Subcutaneous preadipocyte (primary cell): ENCODE measurements at places on chromosomes 3 and 15. TPM values are rescaled to one million over a fixed set of nuclear protein-coding genes. Genes with fewer than 3 reads are reported as not detected.

The ADAMTSL3 gene
- 0.20 and 0.37 TPM in 2 replicates for total RNA-seq

The CAPN3 gene
- 1.2 and 1.5 TPM in 2 replicates for total RNA-seq

The LRRC57 gene
- 9.6 and 14.1 TPM in 2 replicates for total RNA-seq

The ZIC1 gene
- total RNA-seq, result 21.7 TPM in 1 of 2 replicates, not detected in the other

The WNT5A gene
- total RNA-seq, result 7.0 and 25.6 TPM in 2 replicates

The ALPK3 gene
- total RNA-seq, result under 0.01 and 0.20 TPM in 2 replicates

The CKMT1B gene
- total RNA-seq, result not detected in 2 replicates

The CYP11A1 gene
- 0.78 and 1.8 TPM in 2 replicates for total RNA-seq

The LNP1 gene
- total RNA-seq, result 4.3 and 4.4 TPM in 2 replicates

The LTK gene
- total RNA-seq, result 0.20 TPM in 1 of 2 replicates, not detected in the other

The SCG5 gene
- total RNA-seq, result 1.4 and 1.8 TPM in 2 replicates

The CTNNB1 gene
- 603 and 698 TPM in 2 replicates for total RNA-seq

The ARHGAP11A gene
- 16.2 and 32.6 TPM in 2 replicates for total RNA-seq

The SLC2A2 gene
- not detected in 2 replicates for total RNA-seq

The CCDC33 gene
- total RNA-seq, result not detected in 2 replicates

The SLC22A13 gene
- total RNA-seq, result 0.37 and 1.2 TPM in 2 replicates

The C3orf33 gene
- total RNA-seq, result 1.6 and 2.2 TPM in 2 replicates

The SLC51B gene
- total RNA-seq, result not detected in 2 replicates

The FOXP1 gene
- total RNA-seq, result 51.1 and 80.5 TPM in 2 replicates

The C3orf22 gene
- not detected in 2 replicates for total RNA-seq

The ATP8B4 gene
- total RNA-seq, result 1.4 and 2.6 TPM in 2 replicates

The CLSTN2 gene
- 0.20 and 0.37 TPM in 2 replicates for total RNA-seq
